ENCODE measurements at places on chromosomes 5 and 9. TPM values are rescaled to one million over a fixed set of nuclear protein-coding genes. Genes with fewer than 3 reads are reported as not detected.

F2RL2 gene
- total RNA-seq = 3.3 TPM

ZCCHC7 gene
- 12.4 TPM for total RNA-seq

SPINK6 gene
- 0.45 TPM for total RNA-seq

ASPN gene
- not detected for total RNA-seq

SLC34A1 gene
- not detected for total RNA-seq

RNF183 gene
- total RNA-seq = not detected

DCTN3 gene
- 105 TPM for total RNA-seq

HAPLN1 gene
- not detected for total RNA-seq

KLHL3 gene
- 0.09 TPM for total RNA-seq

MLANA gene
- not detected for total RNA-seq

SOX30 gene
- total RNA-seq = not detected
